Posterior vena cava (tissue), 2 donors: ENCODE measurements at places on chromosomes 7 and 10. TPM values are rescaled to one million over a fixed set of nuclear protein-coding genes. Genes with fewer than 3 reads are reported as not detected.

WNT2 gene
- 1.00 TPM for total RNA-seq

MICU1 gene
- 57.6 TPM for total RNA-seq

HMX2 gene
- total RNA-seq, result not detected

OR9A4 gene
- not detected for total RNA-seq

ZC3HAV1L gene
- 9.2 TPM for total RNA-seq

SFTPA2 gene
- total RNA-seq, result 0.19 TPM

ADAP1 gene
- total RNA-seq, result 16.3 TPM

MMP21 gene
- total RNA-seq, result 0.28 TPM

NPC1L1 gene
- total RNA-seq, result 0.14 TPM

NKX2-3 gene
- not detected for total RNA-seq

RBM20 gene
- 2.0 TPM for total RNA-seq

LRRC17 gene
- 1.4 TPM for total RNA-seq

OPN1SW gene
- not detected for total RNA-seq
